ENCODE measurements at places on chromosomes 1 and 21.

DNA sequence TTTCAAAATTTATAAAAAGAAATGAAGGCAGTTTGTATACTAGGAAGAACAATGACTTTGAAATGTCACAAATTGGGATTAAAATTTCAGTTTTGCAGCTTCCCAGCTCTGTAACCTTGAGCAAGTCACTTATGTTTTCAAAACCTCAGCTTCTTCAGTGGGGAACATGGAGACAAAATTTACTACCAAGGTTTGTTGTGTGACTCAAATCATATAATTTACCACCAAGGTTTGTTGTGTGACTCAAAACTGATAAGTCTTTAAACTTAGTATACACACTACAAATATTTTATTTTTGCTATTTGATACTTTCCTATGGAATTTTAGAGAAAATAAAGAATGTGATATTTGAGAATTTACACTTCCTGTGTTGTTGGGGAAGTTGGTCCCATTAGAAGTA, 219.9 kb downstream of the KCTD3 start:
- DNase-seq = no peak

DNA sequence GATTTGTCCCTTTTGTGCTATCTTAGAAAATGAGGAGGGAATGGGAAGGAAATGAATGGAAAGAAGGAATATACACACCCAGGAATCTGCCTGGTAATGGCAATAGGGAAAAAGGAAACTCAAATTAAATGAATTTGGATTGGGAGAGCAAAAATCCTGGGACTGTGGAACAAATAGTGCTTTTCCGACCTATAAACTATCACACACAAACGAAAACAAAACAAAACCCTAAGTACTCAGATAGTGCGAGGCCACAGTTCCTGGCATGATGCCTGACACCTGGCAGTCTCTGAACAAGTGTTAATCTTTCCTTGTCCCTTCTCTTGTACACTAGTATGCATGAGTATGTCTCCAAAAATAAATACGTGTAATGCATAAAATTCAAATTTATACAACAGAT, 319.8 kb upstream of the SPAG17 start:
- DNase-seq = no peak

GRCh38 chr1:89557445-89557825, 32.8 kb downstream of the LRRC8B start:
- no peak for DNase-seq

DNA sequence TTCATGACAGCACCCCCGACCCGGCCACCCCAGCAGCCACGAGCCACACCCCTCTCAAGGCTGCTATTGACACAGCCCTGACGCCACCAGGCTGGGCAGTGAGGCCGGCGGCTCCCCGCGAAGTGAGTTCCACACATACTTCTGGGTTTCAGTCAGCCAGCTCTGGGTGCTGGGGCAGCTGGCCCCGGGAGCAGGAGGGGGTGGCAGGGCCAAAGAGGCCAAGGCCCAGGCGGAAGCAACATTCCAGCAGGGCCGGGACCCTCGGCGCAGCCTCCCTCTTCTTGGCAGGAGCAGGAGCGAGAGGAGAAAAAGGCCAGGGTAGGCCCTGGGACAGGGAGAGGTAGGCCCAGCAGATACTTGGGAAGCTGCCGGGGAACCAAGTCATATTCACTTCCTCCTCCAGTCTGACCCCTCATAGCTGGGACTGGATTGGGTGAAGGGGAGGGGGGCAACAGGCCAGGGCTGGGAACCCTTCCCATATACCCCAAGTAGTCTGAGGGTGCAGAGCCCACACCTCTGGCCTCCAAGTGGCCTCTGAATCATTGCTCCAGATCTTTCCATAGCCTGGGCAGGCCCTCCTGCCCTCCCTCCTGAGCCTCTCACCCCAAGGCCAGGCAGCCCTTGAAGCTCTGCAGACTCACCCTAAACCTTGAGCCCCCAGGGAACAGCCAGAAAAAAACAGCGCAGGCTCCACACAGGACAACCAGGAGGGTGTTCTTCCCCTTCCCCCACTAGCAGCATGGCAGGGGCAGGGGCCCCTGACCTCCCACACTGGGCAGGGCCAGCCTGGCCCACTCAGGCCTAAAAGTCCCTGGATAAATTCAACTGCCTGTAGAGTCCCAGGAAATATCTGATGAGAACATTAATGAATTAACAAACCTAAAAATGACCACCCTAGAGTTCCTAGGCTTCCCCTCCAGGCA, 5.7 kb downstream of the HSPG2 start:
- no peak for DNase-seq

- DNase-seq = no peak
These were observed at the start of gene CD164L2 for GRCh38 chr1:27383039-27383605. Gene CD164L2 (minus strand): TSS chr1:27383333. CDS start chr1:27383239, 94 bp downstream.

DNA sequence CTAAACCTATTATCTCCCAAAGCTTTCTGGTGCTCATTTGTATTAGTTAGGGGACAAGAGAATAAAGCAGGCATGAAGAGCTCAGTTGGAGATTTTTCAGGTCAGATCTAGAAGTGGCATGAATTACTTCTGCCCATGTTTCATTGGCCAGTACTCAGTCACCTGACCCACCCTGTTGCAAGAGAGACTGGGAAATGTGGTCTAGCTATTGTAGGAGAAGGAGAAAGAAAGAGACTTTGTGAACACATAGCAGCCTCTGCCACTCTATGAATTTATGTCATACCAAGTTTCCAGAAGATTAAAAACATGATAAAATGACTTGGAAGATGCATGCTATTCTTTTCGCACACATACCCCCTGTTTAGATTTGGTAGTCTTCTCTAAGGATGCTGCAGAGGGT, 302.3 kb upstream of the RUNX1 start:
- DNase-seq = no peak

DNA sequence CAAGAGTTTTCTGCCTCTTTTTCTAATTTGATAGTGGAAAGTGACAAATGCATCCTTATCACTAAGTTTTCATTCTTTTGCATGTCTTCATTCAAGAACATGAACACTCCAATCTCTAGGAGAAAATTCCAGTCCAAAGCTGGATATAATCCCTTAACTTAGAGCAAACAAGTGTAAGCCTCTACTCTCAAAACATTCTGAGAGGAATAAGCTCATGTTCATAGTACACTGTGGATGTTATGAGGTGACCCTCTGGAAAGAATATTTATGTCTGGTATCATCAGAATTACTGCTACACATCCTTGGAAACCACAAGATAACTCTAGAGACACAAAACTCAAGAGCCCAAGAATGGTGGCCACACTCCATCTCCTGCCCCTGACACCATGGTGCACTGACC, 15.1 kb downstream of the SIPA1L2 start:
- DNase-seq = no peak

DNA sequence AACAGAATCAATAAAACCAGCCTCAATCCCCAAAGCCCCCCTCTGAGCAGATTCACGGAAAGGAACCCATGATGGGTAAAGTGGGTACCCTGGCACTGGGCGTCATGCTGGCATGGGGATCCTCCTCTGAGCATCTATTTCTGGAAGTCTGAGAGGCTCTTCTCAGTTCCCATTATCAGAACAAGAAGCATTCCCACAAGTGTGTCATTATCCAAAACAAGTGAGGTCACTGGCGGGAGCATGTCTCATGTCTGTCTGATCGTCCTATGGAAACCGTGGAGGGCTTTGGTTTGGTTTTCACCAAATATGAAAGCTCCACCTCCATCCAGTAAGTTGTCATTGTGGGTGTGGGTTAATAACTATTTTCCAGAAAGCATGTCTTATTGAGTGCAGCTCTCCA, 70.7 kb downstream of the PGM1 start:
- no peak for DNase-seq

DNA sequence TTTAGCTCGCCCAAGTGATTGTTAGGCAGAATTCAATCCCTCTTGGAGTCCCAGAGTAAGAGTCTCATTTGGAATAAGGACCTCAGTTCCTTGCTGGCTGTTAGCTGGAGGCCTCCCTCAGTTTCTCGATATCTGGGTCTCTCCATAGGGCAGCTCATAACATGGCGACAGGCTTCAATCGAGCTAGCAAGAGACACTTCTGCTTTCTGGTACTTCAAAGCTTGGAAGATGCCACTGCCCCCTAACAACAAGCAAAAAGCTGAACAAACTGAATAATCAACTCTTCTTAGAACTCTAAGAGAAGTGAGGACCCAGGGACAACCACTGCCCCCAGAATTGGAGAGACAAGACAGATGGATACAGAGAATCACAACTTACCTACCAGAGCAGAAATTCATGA, 86.2 kb downstream of the TEX35 start:
- no peak for DNase-seq

DNA sequence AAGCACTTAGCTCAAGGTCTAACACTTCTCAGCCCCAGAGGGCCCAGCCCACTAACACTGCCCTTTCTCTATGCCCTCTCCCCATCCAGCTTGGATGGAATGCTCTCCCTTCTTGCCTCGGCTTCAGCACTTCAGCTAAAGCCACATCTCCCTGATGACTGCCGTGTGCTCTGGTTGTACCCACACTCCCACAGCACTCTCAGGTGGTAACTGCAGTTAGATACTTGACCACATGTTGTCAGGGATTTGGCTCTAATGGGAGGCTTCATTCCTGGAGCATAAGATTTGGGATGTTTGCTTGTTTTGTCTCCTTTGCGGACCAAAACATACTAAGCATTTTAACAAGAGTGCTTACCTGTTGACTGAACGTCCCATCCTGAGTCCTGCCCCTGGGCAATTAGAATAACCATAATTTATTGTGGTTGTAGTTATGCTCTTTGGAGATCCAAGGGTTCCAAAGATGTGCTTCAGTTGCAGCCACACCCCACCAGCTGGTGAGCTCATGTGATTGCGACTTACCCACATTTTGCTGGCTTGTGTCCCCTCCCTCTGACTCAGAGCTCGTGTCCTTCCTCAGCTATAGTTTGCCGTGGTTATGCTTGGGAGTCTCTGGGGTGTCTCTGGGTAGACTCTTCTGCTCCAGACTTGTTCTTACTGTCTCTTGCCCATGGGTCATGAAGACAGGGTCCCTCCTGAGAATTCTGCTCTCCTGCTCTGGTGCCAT, 7.7 kb upstream of the SLC26A9 start:
- no peak for DNase-seq

DNA sequence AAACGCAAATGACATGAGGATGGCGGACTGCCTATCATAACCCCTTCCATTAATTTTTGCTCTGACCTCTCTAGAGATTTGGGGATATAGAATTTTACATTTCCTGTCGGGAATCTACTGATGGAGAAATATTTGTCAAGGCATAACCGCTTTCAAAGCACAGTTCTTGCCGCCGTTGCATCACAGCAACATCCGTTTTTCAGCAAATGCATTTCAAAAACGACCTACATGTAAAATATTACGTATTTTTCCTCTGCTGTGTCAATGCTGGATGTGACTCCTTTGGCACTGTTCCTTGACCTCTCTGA, 4.9 kb downstream of the MIER1 start:
- DNase-seq = no peak

DNA sequence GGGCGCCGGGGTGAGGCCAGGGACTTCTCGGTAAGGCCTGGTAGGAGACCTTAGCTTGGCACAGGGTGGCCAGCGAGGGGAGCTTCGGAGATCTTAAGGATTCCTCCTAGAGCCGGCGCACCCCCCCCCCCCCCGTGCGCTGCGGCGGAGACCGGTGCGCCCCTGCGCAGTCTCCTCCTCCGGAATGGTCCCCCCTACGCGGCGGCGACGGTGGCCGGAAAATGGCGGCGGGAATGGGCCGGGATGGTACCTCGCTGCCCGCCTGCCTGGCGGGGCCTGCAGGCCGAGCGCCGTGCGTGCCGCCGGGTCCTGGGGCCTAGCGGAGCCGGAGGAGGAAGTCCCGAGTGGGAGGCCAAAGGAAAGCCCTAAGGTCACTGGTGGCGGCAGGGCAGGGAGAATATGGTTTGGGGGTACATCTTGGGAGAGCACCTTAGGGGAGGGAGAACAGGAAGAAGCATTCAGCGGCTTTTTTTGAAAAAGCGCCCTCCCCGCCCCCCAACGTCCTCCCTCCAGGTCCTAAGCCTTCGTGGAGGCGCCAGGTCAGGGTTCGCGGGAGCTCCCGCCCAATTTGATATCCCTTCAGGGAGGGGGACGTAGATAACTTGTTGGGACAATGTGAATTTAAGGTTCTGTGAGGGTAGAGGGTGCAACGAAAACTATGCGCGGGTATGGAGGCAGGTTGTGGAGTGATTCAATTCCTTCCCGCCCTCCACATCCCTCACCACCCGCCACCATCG, 429 bp downstream of the SRRM1 start:
- DNase-seq = no peak

GRCh38 chr1:65264197-65264929, 45.0 kb upstream of the DNAJC6 start:
- DNase-seq = no peak

- no peak for DNase-seq
These were observed 43.1 kb downstream of the FOXO6 start for GRCh38 chr1:41404308-41404761.

- no peak for DNase-seq
These were observed 18.3 kb downstream of the PLEKHA6 start for GRCh38 chr1:204341380-204341779.

DNA sequence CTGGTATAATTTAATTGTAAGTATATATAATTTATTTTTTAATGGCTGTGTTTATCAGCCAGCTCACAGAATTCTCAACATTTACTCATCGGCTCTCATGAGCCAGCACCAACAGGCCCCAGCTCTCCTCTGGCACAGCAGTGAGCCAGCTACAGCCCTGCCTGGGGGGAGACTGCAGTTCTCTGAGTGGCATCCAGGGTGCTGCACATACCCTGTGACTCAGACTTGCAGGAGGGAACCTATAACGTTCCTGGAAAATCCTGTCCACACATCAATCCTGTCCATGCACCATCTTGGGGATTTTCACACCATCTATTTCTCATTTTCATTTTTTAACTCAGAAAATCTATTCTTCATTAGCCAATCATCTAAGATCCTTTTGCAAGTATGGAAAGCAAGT, 36.5 kb downstream of the FHAD1 start:
- no peak for DNase-seq

- DNase-seq = no peak
These were observed 12.9 kb downstream of the PFKL start for GRCh38 chr21:44312716-44313115.

- no peak for DNase-seq
These were observed 36.9 kb downstream of the NSL1 start for GRCh38 chr1:212754680-212755079.

DNA sequence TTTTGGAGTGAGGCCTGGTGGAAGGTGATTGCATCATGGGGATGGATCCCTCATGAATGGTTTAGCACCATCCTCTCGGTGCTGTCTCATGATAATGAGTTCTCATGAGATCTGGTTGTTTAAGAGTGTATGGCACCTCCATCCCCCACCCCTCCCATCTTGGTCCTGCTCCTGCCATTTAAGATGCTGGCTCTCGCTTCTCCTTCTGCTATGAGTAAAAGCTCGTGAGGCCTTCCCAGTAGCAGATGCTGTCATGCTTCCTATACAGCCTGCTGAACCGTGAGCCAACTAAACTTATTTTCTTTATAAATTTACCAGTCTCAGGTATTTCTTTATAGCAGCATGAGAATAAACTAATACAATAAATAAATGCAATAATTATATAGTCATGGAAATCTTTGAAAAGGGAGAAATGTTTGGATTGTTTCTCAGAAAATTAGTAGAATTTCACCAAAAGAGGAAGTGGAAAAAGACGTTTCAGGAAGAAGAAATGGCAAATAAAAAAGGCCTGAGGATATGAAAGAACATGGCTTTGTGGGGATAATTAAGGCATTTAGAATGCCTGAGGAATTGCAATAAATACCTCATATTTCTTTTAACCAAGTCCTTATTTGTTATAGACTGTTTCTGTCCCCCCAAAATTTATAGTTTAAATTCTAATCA, 451.2 kb upstream of the ADGRL4 start:
- DNase-seq = no peak
